ENCODE measurements at places on chromosomes 2 and 18.
A peak's percentile ranks its signal among the peaks of the same experiment; 100 is the strongest.

DNA sequence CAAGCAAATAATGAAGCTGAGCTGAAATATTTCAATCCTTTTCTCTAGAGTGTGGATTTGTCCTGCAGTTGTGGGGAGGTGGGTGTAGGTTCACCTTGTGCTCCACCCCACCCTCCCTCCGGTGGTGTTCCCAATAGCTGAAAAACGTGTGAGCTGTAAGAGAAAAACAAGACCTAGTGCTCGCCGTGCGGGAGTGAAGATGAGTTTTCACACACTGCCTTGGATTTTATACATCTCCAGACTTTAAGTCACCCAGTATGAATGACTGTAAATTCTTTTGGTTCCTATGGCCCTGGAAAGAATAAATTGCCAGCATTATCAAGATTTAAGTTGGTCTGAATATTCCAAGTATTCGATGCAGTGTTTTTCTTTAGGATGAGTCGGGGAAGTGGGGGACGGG lies 1.9 kb upstream of the SOX11 start:
- DNase-seq = no peak

DNA sequence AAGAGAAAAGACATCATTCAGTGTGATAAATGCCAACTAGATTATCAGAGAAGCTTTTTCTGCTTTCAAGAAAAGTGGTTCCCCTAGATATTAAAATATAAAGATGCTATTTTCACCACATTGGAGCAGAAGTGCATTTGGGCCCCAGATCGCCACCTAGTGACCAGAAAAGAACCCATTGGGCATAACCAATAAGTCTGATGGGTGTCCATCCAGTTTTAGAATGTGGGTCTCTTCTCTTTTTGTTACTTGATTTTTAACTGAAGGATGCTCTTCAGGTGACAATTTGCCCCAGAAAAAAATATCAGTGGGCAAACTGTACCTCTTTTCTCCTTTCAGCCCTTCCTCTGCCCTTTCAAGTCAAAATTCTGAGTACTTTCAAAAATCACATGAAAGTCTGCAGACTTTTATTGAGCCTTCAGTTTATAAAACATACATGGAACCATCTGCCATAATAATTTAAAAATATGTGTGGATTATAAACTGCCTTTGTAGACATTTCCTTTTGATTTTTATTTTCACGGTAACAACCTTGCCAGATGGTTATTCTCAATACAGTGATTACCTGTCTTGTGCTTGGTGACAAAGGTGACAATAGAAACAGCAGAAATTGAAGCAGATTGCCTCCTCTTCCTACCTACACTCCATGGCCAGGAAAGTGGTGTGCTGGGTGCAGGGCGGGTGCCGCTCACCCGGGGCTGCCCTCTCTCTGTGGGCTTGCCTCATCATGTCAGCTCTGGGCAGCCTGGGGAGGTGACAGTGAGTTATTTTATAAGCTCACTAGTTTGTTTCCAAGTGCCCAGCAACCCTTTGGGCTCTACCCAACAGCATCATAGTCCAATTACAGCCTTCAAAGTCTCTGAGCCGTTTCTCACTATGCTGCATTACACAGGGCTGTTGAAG lies 124.5 kb downstream of the DCDC2C start:
- no peak for DNase-seq

DNA sequence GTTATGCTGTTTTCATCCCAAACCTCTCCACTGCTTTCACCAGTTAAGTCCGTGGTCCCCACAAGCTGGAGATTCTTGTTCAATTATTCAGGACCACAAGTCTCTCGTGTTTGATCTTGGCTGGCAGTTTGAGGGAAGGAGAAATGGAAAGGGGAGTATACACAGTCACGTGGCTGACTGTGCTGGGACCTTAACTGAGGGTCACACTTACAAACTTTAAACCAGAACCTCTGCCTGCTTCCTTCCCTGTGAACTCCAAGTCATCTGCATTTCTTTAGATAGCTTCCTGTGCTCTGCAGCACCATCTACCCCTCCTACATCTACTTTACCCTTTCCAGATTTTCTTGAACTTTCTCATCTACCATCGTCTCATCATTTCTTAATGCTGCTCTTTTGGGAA lies 91.7 kb downstream of the ARHGEF4 start:
- DNase-seq = no peak

- DNase-seq = no peak
These were observed 15.5 kb upstream of the SIX2 start for GRCh38 chr2:45024600-45025291.

GRCh38 chr2:181393472-181393871 lies 63.7 kb upstream of the ITGA4 start:
- peak; percentile 24 for DNase-seq

Data from CD4-positive, alpha-beta T cell treated with Interferon alpha-2 for 1 hour (primary cell).